Hindlimb muscle (tissue), 1 donor: ENCODE measurements at places on chromosomes 6 and 20. TPM values are rescaled to one million over a fixed set of nuclear protein-coding genes. Genes with fewer than 3 reads are reported as not detected.
A peak's percentile ranks its signal among the peaks of the same experiment; 100 is the strongest.

GRCh38 chr6:91097364-91097763 lies 510.5 kb upstream of the MAP3K7 start:
- peak; percentile 62 for DNase-seq

Gene DEFB124
- 0.88 TPM for polyA plus RNA-seq

Gene CAGE1
- polyA plus RNA-seq, result 0.06 TPM

GRCh38 chr20:16537025-16537665 lies 36.1 kb downstream of the KIF16B start:
- no peak for DNase-seq

Gene DSN1
- polyA plus RNA-seq, result 7.2 TPM
